Stimulated activated CD8-positive, alpha-beta memory T cell treated with anti-CD3 and anti-CD28 coated beads, Interleukin-4, amount 100 ng/mL, for 24 hours (primary cell): ENCODE measurements at places on chromosomes 11 and 22.

DNA sequence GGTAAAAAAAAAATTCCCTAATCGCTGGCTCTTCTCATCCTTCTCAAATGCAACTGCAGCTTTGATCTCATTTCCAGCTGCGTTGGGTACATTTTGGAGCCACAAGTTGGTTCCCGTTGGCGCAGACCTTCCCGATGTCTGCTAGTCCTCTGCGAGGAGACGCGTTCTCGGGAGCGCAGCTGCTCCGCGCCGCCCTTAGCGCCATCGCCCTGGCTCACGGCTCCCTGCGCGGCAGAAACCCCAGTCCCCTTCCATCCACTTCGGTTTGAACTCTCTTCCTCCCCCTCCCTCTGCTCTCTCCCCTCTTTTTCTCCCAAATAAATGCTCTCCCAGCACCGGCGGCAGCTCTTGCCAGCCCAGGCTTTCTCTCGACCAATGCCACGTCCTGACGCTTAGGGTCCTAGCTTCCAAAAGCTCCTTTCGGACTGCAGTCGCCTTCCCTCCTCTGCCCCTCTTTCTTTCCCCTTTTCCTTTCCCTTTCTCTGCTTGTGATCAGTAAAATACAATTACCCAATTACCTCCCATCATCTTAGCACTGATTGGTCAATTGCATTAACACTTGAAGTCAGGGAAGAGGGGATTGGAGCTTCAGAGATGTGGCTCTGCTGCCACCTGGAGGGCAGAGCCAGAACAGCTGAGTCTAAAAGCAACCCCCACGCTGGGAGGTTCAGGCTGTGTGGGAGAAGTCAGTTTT is 1165.7 kb downstream of the LRRC4C start:
- no peak for DNase-seq

DNA sequence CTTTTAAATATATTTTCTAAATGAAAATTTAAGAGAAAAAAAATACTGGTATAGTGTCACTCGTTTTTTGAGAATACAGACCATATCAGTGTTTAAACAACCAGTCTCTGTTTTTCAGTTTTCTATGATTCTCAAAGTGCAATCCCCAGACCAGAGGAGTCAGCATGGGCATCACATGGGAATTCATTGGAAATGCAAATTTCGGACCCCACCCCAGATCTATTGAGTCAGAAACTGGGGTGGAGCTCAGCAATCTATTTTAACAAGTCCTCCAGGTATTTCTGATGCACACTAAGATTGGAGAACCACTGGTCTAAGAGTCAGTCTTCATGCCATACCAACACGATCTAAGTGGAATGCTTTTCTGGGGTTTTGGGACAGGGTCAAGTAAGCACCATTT is 66.1 kb downstream of the FAR1 start:
- no peak for DNase-seq

GRCh38 chr11:12824281-12825041 is 150.2 kb downstream of the TEAD1 start:
- no peak for DNase-seq

DNA sequence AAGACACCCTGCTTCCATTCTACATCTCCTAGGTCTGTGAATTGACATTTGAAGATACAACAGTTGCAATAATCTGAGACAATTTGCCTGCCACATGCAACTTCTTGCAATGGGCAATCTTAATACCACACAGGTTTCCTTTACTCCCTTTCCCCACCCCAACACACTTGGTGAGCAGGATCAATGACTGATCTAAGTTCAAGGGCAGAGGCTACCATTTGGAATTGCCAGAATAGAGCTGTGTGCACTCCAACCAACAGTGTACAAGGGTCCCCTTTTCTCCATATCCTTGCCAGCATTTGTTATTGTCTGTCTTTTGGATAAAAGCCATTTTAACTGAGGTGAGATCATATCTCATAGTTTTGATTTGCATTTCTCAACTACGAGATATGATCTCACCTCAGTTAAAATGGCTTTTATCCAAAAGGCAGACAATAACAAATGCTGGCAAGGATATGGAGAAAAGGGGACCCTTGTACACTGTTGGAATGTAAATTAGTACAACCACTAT is 2.9 kb upstream of the NNMT start:
- DNase-seq, result no peak

DNA sequence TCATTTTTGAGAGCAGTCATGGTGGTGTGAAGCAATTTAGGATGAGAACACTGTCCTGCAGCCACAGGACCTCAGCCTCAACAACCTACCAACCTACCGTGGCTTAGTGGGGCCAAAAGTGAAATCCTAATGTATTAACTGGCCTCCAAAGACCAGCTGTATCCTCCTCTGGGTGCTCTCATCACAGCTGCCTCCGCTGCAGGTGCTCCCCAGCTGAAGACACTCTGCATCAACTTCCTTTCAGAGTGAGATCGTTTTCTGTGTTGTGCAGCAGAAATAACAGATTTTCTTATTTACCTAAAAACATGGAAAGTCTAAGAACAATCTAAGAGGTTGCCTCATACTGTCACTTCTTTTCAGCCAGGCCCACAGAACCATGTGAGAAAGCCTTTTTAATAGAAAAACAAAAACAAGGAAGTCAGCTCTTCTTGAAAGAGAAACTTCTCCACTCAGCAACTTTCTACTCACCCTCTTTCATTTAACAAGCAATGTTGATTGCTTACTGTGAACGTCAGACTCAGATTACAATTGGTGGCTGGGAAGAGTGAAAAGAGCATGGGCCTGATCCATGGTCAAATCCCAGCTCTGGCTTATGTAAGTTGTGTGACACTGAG is 136.1 kb downstream of the TENM4 start:
- DNase-seq, result no peak

DNA sequence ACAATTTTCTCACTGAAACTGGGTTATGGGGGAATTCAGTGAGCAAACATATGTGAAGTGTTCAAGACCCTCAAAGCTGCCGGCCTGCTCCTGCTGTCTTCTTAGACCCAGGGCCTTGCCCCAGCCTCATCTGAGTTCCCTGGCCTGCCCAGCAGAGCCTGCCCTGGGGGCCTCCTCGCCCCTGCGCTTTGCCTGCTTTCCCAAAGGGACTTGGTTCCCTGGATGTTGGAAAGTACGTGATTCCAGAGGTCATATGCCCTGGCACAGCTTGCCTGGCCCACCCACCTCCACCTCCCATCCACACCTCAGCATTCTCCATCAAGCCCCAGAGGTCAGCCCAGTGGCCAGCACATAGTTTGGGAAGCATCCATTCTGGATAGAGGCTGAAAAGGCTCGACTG is 13.7 kb upstream of the POU2F3 start:
- no peak for DNase-seq

GRCh38 chr11:115887727-115888126 is 383.5 kb upstream of the CADM1 start:
- no peak for DNase-seq

DNA sequence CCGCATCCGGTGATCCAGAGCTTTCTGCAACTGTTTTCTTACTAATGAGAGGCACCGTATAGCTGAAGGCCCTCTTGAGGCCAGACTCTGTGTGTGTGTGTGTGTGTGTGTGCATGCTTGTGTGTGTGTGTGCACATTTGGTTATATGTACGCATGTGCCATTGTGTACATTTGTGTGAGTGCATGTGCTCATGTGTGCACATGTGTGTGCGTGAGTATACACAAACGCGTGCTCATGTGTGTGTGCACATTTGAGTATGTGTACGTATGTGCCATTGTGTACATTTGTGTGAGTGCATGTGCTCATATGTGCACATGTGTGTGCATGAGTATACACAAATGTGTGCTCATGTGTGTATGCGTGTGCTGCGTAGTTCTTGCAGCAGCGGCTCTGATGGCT is 12.3 kb upstream of the FGF19 start:
- no peak for DNase-seq

DNA sequence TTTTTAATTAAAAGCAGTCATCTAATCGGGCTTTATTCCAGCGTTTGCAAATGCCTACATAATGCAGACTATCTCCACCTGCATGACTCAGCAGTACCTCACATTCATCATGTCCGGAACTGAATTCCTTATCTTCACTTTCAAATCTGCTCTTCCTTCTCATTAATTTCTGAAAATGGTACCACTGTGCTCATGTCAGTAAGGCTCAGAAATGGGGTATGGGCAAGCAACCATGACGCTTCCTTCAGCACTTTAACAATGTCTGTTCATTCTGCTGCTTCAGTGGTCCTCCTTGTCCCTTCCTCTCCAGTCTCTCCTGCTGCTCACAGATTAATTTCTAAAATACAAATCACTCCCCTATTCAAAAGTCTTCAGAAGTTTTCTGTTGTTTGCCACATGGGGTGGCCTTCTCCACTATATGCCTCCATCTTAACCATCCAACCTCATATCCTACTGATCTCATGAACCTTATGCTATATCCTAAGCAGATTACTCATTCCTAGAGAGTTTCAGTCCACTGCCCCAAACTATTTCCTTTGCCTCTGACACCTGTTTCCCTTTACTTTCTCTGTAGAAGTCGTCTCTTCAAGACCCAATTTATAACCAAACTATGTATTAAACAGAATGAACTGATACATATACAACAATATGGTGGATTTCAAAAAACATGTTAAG is 7.0 kb downstream of the GTF2H1 start:
- no peak for DNase-seq

DNA sequence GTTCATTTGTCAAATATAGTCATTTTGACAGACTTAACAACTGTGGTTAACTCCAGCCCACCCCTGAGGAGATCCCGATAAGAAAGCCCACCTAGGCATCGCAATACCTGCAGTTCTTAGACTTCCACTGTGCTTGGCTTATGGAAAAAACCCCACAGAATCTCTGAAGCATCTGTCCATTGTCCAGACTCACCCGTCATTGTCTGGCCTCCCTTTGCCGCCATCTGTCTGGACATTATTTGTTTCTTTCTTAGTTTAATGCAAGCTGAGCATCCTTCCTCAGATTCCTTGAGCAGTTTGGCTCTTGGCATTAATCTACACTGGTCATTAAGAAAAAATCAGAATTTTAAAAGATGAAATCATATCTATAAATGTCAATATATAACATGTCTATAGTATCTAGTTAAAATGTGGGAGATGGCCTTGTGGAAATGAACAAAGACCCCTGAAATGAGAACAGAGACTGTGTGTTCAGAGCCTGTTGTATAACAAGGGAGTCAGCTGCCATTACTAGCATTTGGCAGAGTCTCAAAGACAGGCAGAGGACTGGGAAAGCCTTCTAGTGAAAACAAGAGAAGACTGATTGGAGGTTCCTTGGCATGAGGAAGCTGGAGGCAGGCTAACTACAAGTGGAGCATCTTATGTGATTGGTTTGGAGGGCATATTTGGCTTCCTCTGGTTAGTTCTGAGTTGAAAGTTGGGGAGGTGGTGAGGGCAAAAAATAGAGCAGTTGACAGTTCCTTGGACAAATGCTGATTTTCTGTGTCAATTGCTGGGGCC is 80.4 kb downstream of the SPON1 start:
- DNase-seq, result no peak

DNA sequence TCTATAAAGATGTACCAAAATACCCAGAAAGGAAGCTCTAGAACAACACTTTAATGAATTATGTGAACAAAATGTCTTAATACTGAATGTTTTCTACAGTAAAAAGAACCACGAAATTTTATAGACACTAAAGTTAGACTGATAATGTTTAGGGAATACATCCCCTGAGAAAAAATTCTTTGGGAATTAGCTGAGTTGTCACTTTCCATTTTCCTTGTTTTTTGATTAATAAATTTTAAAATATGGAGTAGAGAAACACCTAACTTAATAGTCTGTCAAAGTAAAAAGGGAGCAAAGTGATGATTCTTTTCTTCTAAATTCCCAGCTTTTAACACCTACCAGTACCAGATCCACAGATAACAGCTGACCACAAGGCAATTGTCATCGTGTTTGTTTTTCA is 23.1 kb upstream of the SCN3B start:
- no peak for DNase-seq

GRCh38 chr22:46368422-46368821 is 32.9 kb downstream of the TRMU start:
- no peak for DNase-seq

GRCh38 chr11:99198215-99198614 is 177.5 kb downstream of the CNTN5 start:
- DNase-seq, result no peak

GRCh38 chr11:134275534-134276395 is at the start of gene GLB1L3:
GLB1L3 (plus strand) TSS chr11:134276379; CDS start chr11:134276741, 362 bp downstream.
- DNase-seq, result peak; percentile 57

DNA sequence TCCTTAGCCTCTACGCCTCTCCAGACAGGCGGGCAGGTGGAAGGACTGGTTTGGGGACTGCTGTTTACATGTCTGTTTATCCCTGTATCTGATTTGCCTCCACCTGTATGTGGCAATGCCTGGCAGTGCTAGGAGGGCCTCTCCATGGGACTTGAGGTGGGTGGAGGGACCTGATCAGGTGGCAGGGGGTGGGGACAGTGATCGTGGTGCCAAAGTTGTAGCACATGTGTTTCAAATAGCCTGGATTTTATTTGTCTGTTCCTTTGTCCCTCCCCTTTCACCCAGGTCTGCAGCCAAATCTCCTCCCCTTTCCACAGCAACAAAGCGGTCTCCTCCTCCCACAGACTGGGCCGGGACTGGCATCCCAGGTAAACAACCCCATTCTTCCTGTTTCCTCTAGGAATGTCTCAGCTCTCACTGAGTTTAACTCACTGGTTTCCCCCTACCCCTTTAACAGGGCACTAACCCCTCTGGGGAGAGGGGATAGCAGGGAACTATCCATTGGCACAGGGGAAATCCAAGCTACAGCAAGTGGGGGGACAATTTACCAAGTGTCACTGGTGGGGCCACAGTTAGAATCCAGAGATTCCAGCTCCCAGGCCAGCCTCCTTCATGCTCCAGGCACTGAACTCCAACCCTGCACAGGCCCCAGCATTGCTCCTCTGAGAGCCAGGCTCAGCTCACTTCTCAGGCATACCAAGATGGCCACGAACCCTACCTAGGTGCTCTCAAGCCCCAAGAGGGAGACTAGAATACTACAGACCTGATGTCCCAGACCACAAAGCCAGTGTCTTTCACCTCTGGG is 22.9 kb upstream of the TLCD5 start:
- DNase-seq, result no peak

- no peak for DNase-seq
Measured at GRCh38 chr11:121086866-121087265, 14.2 kb upstream of the TECTA start.

GRCh38 chr11:123362186-123362585 is 67.9 kb upstream of the GRAMD1B start:
- no peak for DNase-seq

DNA sequence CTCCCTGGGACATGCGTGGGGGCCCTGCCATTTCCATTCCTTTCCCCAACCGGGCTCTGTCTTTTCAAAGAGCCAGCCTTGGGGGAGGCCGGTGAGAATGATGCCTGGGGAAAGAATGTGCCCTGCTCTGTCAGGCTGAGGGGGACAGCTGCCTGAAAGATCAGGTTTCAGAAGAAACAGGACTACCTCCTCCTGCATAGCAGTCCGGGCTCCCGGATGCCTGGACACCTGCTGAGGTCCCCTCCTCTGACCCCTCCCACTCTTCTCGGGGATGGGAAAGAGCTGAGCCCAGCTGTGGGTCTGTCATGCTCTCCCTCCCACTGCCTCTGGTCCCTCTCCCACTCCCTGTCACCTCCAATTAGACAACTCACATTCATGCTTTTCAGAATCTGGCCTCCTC is 41.8 kb upstream of the CDON start:
- DNase-seq, result no peak
